ENCODE measurements at places on chromosomes 7 and 10.

DNA sequence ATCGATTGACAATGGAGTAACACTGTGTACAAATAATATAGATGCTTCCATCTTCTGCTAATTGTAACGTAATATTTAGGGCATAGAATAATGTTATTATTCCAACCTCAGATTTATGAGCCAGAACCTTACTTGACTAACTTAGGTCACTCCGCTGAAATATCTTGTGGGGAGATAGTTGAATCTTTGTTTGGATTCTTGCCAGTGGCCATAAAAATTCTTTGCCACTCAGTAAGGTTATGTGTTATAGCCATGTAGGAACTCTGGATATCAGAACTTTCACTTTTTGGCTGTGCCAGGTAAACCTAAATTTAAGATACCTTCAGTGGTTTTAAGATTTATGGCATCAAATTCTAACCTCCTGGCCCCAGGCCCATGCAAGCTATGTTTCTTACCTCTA is 197.6 kb downstream of the WDR11 start:
- H3K27ac ChIP-seq = no peak overlapping the region
- H3K36me3 ChIP-seq = no peaks in the 10 kb centered on the region
- H3K27me3 ChIP-seq = peaks cover 2% of the 10 kb centered on the region
- no peaks in the 10 kb centered on the region for H3K4me1 ChIP-seq

DNA sequence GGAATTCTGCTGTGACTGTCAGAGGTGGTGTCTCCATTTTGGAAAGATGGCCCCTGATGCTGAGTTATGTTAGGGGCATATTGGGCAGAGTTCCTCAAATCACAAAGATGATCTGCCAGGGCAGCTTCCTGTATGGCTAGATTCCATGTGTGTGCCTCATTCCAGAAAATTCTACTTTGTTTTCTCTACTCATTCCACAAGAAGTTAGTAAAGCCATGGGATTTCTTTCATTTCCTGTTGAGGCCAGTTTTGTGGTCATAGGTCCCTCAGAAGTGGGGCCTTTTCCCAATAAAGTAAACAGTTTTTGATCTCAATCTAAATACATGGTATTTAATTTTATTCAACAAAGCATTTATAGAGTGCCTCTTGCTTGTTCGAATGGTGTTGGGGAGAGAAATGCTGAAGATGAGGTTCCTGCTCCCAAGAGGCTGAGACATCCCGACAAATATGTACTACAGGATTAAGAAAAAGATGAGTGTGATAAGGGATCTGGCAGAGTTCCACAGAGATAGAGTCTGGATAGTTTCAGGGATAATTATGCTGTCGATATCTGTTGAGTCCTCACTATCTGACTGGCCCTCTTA is 33.0 kb downstream of the MINDY4 start:
- H3K4me3 ChIP-seq = no peak overlapping the region
- DNase-seq = no peak
- no peaks in the 10 kb centered on the region for H3K27me3 ChIP-seq
- H3K36me3 ChIP-seq = no peaks in the 10 kb centered on the region
- no peaks in the 10 kb centered on the region for H3K4me1 ChIP-seq

DNA sequence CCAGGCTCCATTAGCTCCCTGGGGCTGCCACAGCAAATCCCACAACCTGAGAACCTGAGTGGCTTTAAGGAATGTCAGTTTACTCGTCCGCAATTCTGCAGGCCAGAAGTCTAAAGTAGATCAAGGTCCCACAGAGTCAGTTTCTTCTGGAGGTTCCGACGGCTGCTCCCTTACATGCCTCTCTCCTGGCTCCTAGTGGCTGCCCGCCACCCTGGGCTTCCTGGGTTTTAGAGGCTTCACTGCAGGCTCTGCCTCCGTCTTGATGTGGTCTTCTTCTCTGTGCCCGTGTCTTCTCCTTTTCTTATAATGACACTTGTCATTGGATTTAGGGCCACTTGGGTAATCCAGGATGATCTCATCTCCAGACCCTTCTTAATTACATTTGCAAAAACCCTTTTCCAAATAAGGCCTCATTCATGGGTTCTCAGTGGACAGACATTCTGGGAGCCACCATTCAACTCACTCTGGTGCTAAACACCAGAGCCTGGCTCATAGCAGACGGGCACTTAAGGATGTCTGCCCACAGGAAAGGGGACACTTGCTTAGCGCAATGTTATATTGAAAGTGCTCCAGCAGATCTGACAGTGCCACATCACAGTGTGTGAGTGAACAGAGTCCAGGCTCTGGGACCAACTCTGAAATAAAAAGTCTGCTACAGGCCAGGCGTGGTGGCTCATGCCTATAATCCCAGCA is 77.6 kb downstream of the VWC2 start:
- DNase-seq = no peak
- H3K36me3 ChIP-seq = no peaks in the 10 kb centered on the region
- no peak overlapping the region for H3K4me3 ChIP-seq
- peaks cover 16% of the 10 kb centered on the region for H3K27me3 ChIP-seq
- H3K27ac ChIP-seq = no peak overlapping the region

DNA sequence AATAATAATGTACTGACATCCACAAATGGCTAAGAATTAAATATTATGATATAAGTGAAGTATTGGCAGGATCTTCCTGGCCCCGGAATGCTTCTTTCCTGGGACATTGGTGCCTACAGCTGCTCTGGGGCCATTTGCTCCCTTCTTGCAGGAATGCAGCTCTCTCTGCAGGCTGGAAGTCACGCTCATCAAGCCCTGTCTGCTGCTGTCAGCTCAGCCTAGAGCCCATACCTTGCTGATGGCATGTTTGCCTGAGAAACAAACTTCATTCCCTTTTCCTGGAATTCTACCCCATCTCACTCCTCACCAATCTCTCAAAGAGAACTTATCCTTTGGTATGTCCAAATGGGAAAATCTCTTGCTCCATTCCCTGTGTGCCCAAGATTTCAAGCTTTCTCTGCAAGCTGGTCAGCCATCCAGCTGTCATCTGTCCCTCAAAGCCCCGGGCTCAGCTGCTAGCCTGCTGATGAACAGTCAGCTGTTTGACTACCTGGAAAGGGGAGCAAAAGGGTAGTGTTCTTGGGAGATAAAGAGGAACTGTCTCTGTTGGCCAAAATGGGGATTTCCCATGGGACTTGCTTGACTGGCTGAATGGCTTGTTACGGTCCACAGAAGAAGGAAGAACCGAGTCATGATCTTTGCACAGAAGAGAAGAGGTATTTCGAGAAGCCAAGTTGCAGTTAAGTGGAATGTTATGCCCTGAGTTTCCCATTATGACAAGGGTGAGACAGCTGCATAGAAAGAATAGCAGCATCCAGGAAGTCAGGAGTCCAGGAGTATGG is 12.0 kb upstream of the RASSF4 start:
- H3K27ac ChIP-seq = no peak overlapping the region
- H3K36me3 ChIP-seq = no peaks in the 10 kb centered on the region
- peaks cover 3% of the 10 kb centered on the region for H3K27me3 ChIP-seq
- no peak overlapping the region for H3K4me3 ChIP-seq
- H3K4me1 ChIP-seq = peaks cover 3% of the 10 kb centered on the region

DNA sequence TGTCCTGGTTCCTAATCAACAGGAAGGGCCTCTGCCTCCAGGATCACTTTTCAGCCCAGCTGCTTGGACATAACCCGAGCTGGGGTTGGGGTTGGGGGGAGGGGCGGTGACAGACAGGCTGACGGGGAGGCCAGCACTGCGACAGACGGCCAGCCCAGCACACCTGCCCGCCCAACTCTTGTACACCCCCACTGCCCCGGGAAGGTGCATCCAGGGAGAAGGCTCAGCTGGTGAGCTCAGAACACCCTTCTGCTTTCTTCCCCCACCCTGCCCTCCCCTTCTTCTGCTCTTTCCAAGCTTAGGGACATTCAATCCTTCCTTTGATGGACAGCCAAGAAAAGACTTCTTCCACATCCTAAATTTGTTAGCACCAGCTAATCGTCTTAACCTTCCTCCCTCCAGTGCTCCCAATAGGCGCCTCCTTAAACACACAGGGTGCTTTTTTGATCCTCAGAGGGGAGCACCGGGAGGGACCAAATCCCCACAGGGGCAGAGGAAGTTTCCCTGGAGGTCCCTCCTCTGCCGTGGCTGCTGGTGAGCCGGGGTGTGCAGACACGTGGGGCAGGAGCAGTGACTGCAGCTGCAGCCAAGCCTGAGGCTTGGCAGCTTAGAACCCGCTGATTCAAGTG is 44.7 kb downstream of the COL13A1 start:
- H3K4me3 ChIP-seq = no peak overlapping the region
- no peaks in the 10 kb centered on the region for H3K36me3 ChIP-seq
- H3K27ac ChIP-seq = no peak overlapping the region

DNA sequence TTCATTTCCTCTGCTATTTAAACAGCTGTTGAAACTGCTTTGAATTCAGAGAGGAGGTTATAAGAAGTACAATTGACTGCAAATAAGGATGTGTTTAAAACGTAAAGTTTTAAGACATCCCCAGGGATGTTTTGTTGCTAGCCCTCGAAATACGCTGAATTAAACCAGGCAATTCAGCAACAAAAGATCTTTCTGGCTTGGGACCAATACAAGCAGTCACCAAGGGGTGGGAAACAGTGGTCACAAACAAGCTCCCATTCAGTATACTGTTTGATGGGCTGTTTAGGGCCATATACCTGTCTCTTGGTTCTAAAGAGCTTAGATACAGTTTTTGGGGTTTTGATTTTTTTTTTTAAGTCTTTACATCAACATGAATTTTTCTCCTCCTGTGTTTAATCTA is 446.3 kb upstream of the POT1 start:
- no peaks in the 10 kb centered on the region for H3K27me3 ChIP-seq
- no peak for DNase-seq
- no peak overlapping the region for H3K27ac ChIP-seq
- no peak overlapping the region for H3K4me3 ChIP-seq
- H3K36me3 ChIP-seq = no peaks in the 10 kb centered on the region

DNA sequence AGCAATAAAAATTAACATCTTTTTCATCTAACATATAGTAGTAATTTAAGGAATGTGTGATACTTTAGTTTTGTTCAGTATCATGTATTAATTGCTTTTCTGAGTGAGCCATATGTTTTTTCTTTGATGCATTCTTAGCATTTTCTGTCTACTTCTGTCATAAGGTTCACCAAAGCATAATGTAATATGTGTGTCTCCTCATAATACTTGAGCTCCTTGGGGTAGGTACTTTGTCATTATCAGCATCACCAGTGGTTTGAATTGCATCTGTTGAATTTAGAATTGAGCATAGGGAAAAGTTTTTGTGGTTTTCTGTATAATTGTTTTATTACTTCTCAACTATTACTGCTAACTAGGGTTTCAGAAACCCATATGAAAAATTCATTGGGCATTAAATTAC is 26.5 kb downstream of the VPS50 start:
- no peak for DNase-seq
- no peak overlapping the region for H3K4me3 ChIP-seq
- no peak overlapping the region for H3K27ac ChIP-seq
- H3K27me3 ChIP-seq = no peaks in the 10 kb centered on the region
- peaks cover 9% of the 10 kb centered on the region for H3K36me3 ChIP-seq
- H3K4me1 ChIP-seq = no peaks in the 10 kb centered on the region

DNA sequence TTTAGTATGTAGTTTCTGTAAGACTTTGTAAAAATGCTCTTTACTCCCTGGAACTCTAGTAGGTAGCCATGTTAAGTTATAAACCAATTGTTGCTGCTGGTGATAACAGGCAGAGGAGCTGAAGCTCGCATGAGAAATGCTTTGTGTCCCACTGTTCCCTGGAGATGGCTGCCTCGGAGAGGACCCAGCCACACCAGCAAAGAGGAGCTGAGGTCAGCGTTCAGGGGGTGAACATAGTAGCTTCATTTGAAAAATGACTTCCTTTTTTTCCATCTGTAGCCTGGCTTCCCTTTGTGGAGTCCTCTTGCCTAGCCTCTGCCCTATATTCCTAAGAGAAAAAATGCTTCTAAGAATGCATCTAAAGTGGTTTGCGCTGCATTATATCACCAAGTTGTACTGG is 20.3 kb downstream of the CELF2 start:
- no peak overlapping the region for H3K4me3 ChIP-seq
- H3K4me1 ChIP-seq = peaks cover 1% of the 10 kb centered on the region
- no peak for DNase-seq
- H3K36me3 ChIP-seq = no peaks in the 10 kb centered on the region
- H3K27me3 ChIP-seq = peaks cover 6% of the 10 kb centered on the region
- no peak overlapping the region for H3K27ac ChIP-seq

GRCh38 chr7:137873979-137874777 is 27.4 kb upstream of the DGKI start:
- no peaks in the 10 kb centered on the region for H3K4me1 ChIP-seq
- no peak overlapping the region for H3K4me3 ChIP-seq
- DNase-seq = no peak
- H3K27ac ChIP-seq = no peak overlapping the region

DNA sequence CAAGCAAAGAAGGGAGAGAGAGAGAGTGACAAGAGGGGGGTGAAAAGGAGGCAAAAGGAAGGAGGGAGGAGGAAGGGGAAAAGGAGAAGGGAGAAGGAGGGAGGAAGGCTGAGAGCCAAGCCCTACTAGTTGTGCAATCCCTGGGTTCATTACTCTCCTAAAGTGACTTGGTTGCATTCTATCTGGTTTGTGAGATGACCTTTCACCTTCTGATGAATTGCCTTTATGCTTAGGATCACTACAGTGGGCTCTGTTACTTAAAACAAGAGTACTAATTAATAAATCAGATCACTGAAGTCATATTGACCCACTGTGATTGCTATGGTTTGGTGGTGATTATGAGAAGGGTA is 144.9 kb downstream of the KIF20B start:
- peaks cover 7% of the 10 kb centered on the region for H3K4me1 ChIP-seq
- no peak overlapping the region for H3K27ac ChIP-seq
- peaks cover 18% of the 10 kb centered on the region for H3K27me3 ChIP-seq
- H3K4me3 ChIP-seq = no peak overlapping the region
- no peaks in the 10 kb centered on the region for H3K36me3 ChIP-seq

DNA sequence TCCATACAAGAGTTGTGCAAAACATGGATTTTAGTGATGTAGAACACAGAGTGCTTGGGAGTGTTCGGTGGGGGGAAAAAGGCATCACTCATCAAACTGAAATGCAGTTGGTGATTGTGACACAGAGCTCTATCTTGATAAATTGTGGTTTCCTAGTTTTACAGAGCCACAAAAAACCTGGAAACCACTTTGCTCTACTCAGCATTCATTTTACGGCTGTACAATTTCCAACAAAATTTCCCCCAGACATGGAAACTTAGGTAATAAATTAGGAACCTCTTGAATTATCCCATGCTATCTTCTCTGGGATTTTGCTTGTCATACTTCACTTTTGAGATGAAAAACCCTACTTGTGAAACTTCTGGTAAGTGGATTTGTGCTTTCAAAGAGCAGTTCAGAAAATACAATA is 614.9 kb upstream of the FZD8 start:
- H3K27ac ChIP-seq = no peak overlapping the region
- no peaks in the 10 kb centered on the region for H3K36me3 ChIP-seq
- H3K4me3 ChIP-seq = no peak overlapping the region
- DNase-seq = no peak
- no peaks in the 10 kb centered on the region for H3K27me3 ChIP-seq

DNA sequence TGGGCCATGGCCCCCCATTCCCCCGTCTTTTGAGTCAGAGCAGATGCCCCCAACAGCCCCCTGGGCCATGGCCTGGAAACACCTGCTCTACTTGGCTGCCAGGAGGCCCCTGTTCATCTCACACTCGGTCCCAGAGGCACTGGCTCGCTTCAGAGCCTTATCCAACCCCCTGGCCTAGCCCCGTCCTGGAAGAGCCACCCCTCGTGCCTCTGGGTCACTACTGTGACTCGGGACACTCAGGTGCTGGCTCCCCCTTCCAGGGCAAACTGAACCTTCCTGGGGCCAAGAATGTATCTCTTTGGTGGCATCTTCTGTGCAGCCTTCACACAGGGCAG is 7.0 kb downstream of the POLR2J start:
- no peak overlapping the region for H3K4me3 ChIP-seq
- H3K36me3 ChIP-seq = peaks cover 14% of the 10 kb centered on the region
- no peaks in the 10 kb centered on the region for H3K27me3 ChIP-seq
- peaks cover 5% of the 10 kb centered on the region for H3K4me1 ChIP-seq
- no peak for DNase-seq

GRCh38 chr10:63286754-63287264 is 153.7 kb downstream of the NRBF2 start:
- no peak overlapping the region for H3K4me3 ChIP-seq
- H3K4me1 ChIP-seq = peaks cover 10% of the 10 kb centered on the region
- no peaks in the 10 kb centered on the region for H3K27me3 ChIP-seq
- H3K27ac ChIP-seq = no peak overlapping the region

Data from naive thymus-derived CD8-positive, alpha-beta T cell (primary cell).